ENCODE measurements at places on chromosomes 2 and 18.

DNA sequence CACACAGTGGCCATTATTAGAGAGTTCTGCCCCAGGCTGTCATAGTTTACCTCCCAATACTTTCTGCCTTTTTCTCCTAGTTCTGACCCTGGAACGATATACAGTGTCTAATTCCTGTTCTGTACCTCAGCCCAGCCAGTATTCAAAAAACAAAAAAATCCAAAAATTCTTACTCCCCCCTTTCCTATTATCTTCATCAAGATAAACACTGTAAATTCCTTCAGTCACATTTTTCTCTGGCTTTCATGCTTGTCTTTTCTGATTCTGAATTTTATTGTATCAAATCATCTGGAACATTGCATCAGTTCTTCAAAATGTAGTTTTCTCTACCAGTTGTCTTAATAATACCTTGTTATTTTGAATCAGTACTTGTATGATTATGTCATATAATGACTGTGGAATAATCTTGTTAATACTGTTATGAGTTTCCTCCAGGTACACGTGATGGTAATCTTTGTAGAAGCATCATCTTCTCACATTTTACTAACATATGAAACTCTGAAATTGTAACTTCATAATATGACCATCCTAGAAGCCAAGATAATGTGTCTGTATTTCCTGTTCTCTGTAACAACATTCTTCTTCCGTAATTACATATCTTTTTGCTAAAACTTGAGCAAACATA, 79.0 kb upstream of the NOSTRIN start:
- DNase-seq, result no peak

DNA sequence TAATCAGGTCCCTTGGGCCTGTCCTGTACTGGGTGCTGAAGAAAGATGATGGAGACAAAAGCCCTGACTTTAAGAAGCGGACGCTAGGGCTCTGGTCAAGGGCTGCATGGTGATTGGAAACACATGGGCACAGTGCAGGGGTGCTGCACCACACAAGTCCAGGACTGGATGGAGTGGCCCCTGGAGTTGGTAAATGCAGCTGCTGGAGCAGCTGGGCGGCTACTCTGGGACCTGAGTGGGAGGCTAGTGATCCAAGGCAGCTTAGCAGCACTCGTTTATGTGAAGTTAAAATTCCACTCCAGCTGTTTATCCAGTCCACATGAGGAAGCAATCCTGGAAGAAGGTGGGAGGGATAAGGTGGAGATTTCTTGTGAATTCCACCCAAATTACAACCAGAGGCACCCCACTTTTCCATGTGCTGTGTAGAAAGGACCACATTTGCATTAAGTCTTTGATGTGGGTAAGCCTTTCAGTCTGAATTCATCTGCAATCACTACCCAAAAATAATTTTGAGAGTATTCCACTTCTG, 24.9 kb downstream of the MERTK start:
- peak; percentile 17 for DNase-seq

GRCh38 chr2:200199576-200200263, 106.8 kb upstream of the SPATS2L start:
- no peak for DNase-seq

DNA sequence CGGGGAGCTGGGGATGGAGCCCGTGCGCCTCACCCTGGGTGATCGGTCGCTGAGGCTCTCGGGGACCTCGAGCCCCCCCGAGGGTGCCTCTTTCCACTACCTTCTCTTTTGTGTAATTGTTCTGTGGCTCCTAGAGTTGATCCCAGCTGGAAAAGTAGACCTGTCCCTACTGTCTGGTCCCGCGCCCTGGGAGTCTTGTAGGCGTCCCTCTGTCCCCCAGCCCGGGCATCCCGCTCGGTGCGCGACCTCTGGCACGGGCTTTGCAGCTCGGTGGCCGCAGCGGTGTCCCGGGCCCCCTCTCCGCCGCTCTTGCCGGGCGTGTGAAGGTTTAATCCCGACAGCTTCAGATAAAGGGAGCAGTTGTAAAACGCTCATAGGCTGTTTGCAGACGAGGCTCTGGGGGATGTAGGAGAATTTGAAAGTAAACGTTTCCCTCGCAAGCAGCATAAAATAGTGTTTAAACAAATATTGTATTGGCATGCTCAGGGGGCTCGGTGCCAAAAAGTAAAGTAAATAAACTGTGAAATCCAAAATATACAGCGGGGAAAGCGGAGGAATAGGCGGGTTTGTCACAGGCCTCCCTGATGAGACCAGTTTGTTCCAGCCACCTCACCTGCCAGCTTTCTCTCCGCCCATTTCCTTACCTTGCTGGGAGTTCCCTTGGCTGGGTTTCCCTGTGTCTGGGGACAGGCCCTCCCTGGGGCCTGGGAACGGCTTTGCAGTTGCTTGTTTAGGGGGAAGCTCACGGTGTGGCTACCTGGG, 1.9 kb downstream of the GLI2 start:
- peak; percentile 39 for DNase-seq

DNA sequence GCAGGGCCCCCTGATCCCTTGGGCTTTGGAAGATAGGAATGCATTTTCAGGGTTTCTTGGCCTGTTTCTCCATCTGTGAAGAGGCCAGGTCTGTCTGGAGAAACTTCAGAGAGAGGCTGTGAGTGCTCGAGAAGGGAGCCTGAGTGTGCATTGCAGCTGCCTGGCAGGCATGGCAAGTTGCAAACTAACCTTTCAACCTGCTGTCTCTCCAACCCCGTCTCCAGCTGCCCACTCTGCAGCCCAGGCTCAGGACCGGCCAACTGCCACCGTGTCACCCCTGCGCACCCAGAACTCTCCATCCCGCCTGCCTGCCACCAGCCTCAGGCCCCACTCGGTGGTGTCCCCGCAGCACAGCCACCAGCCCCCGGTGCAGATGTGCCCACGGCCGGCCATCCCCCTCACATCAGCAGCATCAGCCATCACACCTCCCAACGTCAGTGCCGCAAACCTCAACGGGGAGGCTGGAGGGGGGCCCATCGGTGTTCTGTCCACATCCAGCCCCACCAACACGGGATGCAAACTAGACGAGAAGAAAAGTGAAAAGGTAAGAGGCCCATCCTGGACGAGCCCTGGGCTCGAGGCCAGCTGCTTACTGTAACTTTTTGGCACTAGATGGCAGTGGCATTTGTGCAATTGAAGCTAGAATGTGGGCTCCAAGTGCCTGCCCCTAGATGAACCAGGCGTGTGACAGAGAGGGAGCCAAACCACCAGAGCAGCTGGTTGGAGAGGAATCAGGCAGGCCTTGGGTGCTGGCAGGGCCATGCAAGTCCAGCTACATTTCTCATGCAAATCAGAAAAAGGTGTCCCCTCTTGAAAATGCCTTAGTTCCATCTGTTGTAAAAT, 164.6 kb downstream of the SEPTIN10 start:
- peak; percentile 49 for DNase-seq

DNA sequence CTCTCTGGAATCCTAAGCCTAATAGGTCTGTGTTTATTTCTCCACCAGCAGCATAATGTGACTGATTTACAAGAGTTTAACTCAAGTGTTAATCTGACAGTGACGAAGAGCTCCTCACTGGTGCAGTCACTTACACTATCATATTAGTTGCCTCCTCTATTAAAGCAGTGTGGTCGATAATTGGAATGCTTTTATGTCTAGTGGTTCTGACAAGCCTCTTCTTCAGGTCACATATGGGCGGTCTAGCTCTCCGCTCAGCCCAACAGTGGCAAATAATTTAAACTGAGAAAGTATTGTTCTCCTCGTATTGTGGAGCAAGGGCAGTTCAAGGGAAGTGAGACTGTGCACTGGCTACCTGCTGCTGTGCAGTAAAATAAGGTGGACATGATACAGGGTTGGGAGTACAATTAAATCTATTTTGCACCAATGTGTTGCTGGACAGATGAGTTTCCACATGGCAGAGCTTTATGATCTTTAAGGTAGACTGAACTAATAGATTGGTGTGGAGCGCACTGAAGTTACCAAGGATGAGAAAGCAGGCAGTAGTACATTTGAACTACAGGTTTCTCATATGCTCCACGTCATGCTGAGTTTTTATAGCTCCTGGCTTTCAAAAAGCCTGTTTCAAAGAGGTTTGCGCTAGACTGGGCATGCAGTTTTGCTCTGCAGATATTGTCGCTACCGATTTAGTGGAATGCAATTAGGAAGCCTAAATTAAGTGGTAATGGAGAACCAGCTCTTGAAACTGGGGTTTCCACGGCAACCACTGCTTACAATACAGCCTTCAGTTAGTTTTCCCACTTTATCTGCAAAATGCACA, 151.7 kb upstream of the POU3F3 start:
- peak; percentile 49 for DNase-seq

- DNase-seq, result no peak
These were observed 19.7 kb upstream of the RIOK3 start for GRCh38 chr18:23433360-23433759.

DNA sequence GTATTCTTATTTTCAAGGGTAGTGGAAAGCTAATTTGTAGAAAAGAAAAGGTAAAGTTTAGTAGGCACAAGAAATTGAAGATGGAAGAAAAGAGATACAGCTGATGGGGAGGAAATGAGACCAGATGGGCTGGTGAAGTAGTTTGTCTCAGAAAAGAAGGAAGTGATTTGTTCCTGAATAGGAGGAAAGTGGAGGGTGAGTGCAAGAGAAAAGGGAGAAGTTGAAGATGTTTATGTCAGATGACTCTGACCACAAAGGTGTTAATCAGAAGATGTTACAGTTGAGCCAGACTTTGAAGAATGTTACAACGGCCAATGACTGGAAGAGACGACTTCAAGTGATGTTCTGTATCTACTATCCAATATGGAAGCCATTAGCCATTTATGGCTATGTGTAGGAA, 21.2 kb downstream of the ZSCAN30 start:
- no peak for DNase-seq

GRCh38 chr2:238497610-238498005, 70.9 kb downstream of the ASB1 start:
- no peak for DNase-seq

DNA sequence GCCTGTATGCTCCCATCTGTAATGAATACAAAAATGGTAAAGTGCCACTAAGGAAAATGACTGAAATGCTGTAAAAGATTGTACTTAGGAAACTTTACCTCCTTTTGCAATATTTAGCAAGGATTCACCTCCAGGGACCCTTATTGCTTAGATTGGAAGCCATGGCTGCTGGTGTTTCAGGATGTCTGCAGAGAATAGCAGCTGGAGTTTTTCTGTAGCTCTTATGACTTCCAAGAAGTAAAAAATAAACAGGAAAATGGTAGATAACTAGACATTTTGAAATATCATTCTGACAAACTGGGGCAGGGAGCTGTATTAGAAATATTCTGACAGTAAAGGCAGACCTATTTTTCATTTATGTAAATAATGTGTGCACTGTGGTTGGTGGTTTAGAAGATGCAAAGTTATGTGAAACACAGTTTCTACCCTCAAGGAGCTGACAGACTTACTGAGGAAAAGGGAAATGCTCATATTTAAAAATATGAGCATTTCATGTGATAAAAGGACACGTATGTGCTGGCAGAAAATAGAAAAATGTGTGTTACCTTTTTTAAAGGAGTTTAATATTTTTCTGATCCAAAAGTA, 224.9 kb upstream of the BOD1L2 start:
- DNase-seq, result no peak

DNA sequence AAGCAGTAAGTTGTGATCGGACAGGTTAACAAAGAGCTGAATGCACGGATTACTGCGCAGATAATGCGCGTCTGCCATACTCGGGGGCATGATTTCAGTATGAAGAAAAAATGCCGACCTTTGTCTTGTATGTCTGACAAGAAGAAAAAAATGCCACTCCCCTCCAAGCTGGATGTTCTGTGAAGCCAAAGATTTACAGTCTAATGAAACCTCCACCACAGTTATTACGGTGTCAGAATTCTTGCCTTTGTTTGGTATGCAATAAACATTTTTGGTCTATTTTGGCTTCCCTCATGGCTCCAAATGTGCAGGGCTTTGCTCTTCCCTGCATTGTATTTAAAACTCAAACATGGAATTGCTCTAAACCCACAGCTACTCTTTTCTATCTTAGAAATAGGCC, 72.2 kb upstream of the THUMPD2 start:
- DNase-seq, result no peak

DNA sequence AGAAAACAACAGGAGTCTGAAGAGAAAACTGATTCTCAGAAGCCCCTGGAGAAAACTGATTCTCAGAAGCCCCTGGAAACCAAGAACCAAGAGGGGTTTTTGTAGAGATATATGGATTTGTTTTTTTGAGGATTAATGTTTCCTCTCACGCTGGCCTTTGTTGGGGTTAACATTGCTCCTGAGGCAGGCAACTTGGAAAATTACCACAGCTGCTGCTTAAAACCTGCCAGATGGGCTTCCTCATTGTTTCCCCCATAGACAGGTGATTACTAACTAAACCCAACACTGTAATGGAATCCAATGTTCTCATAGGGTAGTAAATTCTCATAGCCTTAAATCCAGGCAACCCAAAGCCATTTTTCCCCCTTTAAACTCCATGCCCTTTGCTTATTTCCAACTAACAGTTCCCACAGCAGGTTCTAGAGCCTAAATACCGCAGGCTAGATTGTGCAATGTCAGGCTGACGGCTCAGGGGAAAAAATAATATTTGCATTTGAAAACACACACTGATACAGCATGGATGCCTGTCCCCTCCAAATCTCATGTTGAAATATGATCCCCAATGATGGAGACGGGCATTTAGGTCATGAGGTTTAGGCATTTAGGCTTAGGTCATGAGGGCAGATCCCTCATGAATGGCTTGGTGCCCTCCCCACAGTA, 272.3 kb upstream of the PKDCC start:
- no peak for DNase-seq

DNA sequence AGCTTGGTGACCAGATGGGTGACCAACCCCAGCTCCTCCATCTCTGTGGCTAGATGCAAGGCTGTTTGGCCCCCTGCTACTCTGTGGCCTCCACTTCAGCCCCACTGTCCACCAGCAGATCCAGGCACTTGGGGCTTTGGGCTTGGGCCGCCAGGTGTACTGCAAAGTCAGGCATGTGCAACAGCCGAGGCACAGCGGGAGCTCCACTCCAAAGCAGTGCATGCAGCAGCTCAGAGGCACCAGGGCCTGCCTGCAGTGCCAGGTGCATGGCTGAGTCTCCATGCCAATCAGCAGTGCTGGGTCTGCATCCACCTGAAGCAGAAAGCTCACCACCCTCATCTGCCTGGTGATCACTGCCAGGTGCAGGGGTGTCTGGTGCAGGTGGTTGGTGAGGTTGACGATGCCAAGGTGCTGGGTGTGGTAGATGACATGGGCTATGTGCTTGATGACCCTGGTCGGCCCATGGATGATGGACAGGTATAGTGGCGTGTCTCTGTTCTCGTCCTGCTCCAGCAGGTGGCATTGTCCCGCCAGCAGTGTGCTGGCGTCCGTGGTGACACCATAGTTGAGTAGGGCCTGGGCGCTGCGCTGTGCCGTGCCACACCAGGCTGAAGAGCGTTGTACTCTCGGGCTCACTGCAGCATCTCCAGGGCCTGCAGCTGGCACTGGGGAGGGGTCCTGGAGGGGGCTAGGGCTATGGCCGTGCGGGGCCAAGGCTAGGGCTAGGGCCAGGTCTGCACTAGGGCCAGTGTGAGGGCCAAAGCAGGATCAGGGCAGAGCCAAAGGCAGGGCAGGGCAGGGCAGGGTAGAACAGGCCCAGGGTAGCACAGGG, 1.0 kb upstream of the ANKRD62 start:
- DNase-seq, result peak; percentile 77

- no peak for DNase-seq
These were observed at the start of gene CTAGE1 for GRCh38 chr18:22417496-22418188. TSS of gene CTAGE1 (minus strand) at chr18:22417915. CDS start at chr18:22417811, 104 bp downstream.
